ENCODE measurements at places on chromosomes 12 and 14.

- DNase-seq, result no peak
Observed at GRCh38 chr12:58441483-58441882, 478.8 kb downstream of the LRIG3 start.

DNA sequence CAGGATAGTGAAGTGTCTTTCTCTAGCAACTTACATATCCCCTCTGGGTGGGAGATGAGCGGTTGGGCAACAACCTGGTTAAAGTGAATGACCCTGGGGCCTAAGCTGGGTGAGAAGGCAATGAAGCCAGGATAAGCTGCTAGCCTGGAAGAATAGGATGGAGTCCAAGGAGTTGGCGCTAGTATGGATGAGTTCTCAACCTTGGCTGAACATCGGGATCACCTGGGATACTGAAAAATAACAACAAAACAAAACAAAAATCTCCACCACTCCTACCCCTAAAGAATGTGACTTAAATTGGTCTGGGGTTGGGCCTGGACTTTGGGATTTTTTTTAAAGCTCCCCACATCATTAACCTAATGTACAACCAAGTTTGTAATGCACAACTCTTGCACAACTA is 4.8 kb upstream of the RPS6KA5 start:
- no peak for DNase-seq

DNA sequence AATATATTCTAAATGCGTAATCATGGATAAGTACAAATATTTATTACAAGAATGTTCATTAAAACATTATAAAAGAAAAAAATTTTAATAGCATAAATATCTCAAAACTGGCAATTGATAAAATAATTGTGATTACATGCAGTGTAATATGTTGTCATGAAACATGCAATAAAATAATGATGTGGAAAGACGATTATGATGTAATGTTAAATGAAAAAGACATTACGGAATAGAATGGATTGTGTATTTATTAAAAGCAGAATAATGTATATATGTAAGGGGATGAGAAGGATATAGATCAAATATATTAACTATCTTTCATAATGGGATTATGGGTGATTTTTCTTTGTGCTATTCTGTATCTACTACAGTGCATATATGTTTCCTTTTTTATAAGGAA is 32.8 kb downstream of the NDUFA9 start:
- no peak for DNase-seq

DNA sequence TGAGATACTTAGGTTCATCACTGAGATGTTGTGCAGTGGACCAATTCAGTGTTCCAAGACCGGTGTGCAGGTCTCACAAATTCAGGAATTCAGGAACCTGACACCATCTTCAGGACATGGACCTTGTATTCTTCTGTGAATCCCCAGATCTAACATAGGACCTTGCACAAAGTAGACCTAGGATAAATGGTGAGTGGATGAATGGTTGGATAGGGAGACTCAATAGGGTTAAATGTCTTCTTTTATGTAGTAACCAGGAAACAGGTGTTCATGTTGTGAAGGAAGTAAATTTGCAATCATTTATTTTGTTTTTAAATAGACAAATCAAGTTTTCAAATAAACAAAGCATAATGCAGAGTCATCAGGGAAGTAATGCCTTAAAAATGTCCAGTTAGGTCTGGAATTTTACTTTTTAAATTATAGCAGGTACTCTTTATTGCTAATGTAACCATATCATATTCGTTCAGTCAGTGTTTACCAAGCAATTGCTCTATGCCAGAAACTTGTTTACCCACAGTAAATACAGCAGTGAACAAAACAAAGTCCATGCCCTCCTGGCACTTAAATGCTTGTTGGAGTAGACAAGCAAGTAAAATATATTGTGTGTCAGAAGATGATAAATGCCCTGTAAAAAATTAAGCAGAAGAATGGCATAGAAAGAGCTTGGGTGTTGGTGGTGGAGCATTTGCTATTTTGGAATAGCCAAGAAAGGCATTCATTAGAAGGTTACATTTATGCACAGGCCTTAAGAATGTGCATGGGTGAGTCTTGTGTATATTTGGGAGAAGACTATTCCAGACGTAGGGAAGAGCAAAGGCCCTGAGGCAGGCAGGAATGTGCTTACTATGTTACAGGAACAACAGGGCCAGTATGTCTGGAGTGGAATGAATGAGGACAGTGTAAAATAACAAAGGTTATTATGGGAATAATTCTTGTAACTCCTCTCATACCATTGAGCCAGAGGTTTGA is 26.3 kb downstream of the RXYLT1 start:
- DNase-seq, result no peak

- no peak for DNase-seq
Observed at GRCh38 chr14:91258011-91258618, 13.6 kb upstream of the GPR68 start.

DNA sequence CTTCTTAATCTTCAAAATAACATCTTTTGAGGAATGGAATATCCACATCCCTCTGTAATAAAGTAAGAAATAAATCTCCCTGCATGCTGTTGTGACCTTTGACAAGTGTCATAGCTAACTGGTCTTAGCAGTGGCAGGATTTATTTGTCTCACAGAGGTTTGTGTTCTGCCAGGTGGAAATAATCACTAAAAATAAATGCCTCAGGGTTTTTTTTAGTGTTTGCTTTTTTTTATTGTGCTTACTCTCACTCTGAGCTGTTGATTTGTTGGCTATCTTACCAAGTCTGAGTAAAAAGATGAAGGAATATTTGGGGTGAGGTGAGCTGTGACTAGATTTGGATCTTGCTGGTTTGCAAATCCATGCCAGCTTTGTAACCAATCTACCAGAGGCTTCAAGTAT is 285.4 kb downstream of the ALG10B start:
- DNase-seq, result no peak

- DNase-seq, result no peak
Observed at GRCh38 chr12:132423251-132423819, 66.6 kb upstream of the FBRSL1 start.

DNA sequence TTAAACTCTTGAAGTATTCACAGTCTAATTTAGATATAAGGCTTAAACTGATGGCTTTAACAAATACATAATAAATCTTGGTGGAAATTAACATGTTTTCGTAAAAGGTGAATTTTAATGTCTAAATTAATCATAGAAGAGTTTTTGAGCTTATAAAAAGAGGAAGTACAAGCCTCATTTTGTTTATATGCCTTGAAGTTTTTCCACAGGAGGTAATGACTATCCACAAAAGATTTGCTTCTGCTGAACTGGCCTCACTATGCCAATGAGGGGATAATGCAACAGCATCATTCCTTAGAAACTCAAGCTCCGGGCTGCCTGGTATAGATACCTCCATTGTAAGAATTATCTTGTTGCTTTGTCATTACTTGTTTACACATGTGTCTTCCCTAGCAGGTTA is 175.6 kb downstream of the DUSP6 start:
- no peak for DNase-seq

DNA sequence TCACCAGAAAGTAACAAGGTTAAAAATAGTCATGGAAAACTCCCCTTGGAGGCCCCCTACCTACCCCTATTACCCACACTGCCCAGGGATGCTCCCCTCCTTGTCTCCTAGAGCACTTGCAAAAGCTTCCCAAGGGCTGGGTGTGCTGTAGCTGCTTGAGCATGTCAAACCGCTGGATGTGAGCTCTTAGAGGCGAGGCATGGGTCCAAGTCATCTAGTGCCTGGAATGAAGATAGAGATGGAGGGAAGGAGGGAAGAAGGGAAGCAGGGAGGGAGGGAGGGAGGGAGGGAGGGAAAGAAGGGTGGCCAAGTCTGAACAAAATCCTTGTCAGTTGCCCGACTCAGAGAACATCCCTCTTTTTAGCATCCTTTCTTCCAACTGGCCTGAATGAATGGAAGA is 43.1 kb downstream of the LTBP2 start:
- no peak for DNase-seq

DNA sequence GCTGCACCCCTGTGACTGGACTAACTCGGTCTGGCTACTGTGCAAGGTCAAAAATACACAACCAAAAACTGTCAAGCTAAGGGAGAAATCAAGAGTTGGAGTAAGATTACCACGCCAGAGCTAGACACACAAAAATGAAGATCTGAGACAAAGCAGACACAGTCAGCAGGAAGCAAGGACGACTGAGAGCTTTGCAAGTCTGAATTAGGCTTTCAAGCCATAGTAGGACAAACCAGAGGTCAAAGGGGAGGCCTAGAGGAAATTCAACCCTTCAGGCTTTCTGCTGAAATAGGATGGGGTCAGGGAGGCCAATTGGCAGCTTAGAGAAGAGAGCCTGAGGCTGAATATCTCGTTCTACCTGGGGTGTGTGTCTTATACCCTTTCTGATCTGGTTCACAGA is 117.3 kb downstream of the LLPH start:
- DNase-seq, result no peak

GRCh38 chr12:72471806-72472205 is 199.6 kb downstream of the TRHDE start:
- DNase-seq, result no peak

DNA sequence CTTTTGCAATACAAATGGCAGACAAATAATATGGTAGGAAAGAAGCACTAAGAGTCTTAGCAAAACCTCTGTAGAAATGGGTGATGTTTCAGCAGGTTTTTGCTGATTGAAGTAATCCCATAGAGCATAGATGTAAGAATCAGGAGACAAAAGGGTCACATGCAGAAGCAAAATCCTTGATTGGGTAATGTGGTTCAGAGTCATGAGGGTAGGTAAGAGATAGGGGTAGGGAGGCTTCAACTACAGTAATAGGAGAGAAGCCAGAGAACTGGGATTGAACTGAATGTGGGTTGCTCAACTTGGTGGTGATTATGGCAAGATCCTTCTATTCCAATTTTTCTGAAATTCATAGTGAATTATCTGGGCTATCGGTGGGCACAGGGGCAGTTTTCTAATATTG is 5.0 kb downstream of the PRB3 start:
- no peak for DNase-seq

DNA sequence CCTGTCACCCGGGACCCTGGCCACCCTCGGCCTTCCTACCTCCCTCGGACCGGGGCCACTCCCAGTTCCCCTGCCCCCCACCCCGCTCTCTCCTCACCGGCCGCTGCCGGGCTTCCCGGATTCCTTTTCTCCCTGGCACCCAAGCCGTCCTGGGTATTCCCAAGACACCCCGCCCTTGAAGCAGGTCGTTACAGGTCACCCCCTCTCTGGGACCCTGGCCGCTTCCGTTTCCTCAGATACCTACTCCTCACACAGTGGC is 493 bp downstream of the NUMB start:
- DNase-seq, result no peak

- DNase-seq, result no peak
Observed at GRCh38 chr14:90797451-90797850, 18.8 kb downstream of the TTC7B start.

- DNase-seq, result no peak
Observed at GRCh38 chr14:78657451-78657850, 487.3 kb downstream of the NRXN3 start.

DNA sequence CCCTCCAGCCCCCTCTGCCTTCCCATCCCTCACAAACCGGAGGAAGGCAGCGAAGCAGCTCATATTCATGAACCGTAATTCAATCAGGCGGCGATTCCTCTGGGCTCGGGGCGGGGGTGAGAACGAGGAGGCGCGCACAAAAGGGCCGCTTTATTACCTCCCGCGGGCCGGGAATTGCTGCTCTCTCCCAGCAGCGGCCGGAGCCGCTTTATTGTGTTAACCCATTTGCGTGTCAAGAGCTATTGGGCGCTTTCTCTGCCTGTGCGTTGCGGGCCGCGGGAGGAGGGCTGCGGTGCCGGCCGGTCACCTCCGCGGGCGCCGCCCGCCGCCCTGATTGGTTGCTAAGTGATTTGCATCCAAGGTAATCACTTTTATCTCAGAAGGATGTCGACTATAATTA is 4.8 kb downstream of the FAM222A start:
- DNase-seq, result no peak

- no peak for DNase-seq
Observed at GRCh38 chr14:61520576-61520975, 174.7 kb upstream of the HIF1A start.

- no peak for DNase-seq
Observed at GRCh38 chr12:102504280-102504679, 23.9 kb upstream of the IGF1 start.
